Natural killer cell (primary cell): ENCODE measurements at places on chromosomes 7 and 10. TPM values are rescaled to one million over a fixed set of nuclear protein-coding genes. Genes with fewer than 3 reads are reported as not detected.

DNA sequence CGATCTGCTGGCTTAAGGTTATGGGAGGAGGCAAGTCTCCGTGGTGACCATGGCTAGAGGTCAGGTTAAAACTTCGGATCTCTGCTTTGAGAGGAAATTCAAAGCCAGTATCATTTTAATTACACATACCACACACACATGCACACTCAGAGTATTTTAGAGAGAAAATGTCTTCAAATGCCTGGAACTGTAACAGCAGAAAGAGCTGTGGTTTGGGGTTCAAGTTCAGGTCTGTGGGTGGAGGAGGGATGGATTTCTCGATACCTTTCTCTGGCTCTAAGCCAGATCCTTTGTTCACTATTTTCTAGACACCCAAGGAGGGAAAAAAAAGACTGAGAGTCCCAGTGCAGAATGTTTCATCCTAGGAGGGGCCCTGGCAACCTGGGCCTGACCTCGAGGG is 32.5 kb downstream of the ARL3 start:
- DNase-seq = no peak

DNA sequence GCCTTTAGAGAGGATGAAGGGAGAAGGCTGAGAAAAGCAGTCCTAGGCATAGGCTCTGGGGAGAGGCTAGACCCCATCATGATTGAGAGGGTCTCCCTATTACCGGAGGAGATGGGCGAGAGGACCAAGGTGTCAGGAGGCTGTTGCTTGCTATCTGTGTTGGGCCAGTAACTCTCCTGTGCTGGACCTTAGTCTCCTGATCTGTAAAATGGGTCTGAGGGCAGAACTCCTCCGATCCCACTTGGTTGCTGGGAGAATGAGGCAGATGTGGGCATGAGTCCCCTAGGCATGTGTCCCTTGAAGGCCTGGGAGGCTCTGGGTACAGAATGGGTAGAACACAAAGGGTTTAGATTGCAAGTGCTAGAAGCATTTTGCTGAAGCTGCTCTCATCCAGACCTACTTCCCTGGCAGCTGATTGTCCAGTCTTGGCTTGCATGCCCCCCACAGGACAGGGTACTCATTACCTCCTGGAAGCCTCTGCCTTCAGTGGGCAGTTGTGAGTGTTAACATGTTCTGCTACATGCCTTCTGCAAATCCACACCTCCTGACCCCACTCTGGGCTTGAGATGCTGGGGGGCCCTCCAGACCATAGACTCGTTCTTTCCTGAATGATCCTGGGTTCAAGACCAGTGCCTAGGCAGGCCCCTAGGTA is 4.4 kb downstream of the ZMIZ1 start:
- DNase-seq = no peak

DNA sequence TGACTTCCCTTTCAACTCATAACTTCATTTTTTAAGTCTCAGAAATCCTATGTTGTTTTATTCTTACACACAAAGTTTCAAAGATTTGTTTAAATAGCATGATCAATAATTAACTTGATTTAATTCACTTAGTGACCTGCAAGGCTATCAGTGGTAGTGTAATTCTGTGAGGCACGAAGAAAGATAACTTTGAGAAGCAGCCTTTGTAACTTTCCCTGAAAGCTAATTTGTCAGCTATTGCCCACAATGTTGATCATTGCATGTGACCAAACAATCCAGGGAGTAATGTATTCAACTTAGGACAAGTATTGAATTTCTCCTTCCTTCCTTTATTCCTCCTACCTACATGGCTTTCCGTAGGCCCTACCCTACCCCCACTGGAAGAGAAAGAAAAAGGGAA is 111.0 kb downstream of the SEMA3D start:
- DNase-seq = no peak

DNA sequence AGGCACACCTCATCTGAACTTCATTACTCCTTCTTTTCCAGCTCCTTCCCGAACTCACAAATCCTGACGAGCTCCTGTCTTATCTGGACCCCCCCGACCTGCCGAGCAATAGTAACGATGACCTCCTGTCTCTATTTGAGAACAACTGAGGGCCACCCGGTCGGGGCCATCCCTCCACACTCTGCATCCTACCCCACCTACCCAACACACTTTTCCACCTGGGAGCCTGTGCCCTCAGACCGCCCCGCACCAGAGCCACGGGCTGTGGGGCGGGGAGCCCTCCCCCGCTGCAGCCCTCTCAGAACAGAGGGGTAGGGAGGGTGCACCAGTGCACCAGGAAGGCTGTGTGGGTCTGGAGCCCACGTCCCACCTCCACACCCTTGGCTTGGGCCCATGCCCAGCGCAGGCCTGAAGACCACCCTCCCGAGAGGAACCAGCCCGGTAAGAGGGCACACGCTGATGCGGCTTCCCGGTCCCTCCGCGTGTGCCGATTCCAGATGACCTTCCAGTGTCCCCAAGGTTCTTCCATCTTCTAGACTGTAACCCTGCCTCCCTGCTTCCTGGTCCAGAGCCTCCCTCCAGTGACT is 34.6 kb upstream of the PPIF start:
- no peak for DNase-seq

Gene HGF
- 0.43 TPM for total RNA-seq

DNA sequence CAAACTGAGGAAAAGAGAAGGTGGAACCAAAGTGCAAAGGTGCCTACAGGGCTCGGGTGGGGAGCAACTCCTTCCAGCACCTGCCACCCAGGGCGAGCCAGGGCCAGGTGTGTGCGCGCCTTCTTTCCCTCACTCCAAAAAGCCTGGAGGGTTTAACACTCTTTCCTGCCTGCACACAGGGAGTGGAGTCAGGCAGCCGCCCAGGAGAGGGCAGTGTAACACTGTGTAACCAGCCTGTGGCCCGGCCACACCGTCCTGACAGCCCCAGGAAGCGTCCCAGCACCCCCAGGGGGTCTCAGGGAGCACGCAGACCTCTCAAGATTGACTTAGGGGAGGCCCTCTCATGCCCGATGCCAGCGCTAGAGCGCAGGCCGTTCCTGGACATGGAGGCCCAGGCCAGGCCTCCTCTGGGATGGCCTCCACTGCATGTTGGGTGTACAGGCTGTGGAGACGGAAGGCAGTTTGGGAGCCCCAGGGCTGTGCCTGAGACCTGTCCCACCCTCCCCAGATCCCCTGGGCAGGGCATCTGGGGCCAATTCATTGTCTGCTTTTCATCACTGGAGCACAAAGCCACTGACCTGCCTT is 13.4 kb downstream of the BRI3 start:
- no peak for DNase-seq

- DNase-seq = no peak
These were observed 432.5 kb downstream of the AUTS2 start for GRCh38 chr7:70030745-70031144.

Gene HTR5A
- total RNA-seq = not detected

Gene UPK3B
- total RNA-seq = 3.3 TPM

DNA sequence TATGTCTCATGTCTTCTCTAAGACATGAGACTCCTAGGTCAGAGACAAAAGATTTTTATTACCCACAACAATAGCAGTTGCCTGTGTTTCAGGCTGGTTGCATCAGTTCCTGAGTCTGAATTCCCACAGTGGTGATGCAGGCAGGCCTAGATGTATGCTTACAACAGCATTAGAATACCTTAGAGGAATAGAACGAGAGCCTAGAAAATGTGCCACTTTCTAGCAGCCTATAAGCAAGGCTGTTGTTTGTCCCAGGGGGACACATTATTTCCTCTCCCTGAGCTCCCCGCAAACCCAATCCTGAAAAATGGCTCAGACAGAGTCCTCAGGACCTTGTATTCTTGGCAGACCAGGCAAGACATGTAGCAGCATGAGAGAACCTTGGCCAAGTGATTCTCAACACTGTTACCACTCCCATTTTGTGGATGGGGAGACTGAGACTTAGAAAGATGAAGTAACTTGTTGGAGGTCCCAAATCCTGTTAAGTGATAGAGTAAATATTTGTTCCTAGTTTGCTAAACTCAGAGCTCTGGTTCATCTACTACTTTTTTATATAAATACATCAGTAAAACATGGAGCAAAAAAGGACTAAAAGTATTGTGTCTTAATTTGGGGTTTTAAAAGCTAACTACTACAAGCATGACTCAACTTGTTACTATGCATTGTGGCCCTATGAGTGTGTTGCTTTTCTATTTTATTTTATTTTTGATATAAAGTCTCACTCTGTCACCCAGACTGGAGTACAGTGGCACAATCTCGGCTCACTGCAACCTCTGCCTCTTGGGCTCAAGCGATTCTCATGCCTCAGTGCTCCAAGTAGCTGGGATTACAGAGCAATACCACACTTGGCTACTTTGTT is 14.2 kb downstream of the VTI1A start:
- no peak for DNase-seq

GRCh38 chr10:17409170-17409733 is 45.1 kb downstream of the ST8SIA6 start:
- peak; percentile 68 for DNase-seq

- no peak for DNase-seq
These were observed 36.3 kb downstream of the CALML3 start for GRCh38 chr10:5560817-5561703.

DNA sequence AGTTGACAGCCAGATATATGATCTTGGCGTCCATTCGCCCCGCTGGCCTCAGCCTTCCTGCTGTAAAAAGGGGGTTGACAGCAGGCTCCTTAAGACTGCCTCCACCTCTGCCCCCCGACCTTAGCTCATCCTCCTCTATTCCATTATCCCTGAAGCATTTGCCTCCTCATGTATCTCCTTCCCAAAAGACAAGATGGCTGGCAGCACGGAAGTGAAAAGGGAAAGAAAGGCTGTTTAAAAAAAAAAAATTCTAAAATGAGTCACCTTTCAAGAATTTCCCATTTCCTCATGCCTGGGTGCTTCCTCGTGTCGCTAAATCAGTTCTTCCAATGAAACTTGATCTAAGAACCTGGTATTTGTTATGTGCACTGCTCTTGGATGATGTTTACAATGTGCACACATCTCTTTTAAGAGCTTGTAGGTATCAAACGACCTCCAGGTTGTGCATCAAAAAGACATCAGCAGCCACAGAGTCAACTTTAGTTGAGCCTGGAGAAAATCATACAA is 1.7 kb downstream of the SCRN1 start:
- peak; percentile 4 for DNase-seq

- DNase-seq = no peak
These were observed 21.5 kb downstream of the LRRN3 start for GRCh38 chr7:111112439-111112838.

GRCh38 chr10:97964748-97965147 is 65.7 kb downstream of the CRTAC1 start:
- DNase-seq = no peak

GRCh38 chr10:58721601-58722281 is 209.1 kb downstream of the BICC1 start:
- no peak for DNase-seq

Gene BICC1
- not detected for total RNA-seq

Gene OLAH
- not detected for total RNA-seq

DNA sequence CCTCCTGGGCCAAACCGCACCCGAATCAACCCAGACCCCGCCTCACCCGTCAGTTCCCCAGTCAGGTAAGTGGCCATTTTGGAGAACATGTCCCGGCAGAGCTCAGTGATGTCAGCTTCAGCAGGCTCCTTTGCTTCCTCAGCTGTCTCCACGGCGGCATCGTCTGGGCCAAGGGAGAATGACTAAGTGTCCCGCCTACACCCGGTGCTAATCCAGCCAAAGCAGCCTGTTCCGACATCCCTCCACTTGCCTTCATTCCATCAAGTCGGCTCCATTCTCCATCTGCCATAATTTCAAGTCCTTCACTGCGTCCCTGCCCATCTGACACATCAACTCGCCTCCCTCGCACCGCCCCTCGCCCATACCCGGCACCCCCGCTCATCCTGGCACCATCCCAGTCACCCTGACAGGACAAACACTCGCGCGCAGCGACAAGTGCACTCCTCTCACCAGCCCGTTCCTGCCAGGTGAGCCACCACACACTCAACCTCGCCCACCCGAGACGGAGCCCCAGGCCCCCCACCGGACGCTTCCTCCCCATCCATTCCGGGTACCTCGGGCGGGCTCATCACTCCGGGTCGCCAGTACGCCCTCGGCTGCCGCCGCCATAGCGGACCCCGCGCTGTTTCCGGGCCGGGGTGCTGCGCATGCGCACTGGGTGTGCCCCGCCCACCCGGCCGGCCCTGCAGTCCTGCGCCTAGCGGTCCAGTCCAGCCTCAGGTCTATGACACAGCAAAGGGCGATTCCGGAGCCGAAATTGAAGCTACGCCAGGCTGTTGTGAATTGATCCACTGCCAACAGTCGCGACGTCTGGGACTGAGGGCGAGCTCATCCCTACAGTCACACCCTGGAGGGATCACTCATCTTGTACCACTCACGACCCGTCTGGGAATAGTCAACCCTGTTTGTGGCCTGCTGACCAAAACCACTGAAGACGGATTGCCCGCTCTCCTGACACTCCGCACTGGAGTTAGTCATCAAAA is at the start of gene BLOC1S2:
Gene BLOC1S2 (minus strand): TSS at position 630 of the 983 bp plus-strand sequence. CDS start 21 bp downstream, at position 609.
- peak; percentile 91 for DNase-seq

DNA sequence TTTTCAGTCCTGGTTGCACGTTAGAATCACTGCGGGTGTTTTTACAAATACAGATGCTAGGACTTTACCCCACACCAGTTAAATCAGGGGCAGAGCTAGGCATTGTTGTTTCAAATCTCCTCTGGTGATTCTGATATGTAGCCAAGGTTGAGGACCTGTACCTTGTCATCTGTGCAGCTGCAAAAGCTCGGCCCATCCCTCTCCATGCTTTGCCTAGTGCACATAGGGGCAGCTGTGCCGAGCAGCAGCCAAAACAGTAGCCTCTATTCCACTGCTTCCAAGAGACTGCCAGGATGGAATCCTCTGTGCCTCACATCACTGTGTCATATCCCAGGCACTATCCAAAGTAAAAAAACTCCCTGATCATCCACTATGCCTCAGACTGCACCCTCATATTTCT is 181.3 kb downstream of the CDK14 start:
- no peak for DNase-seq

DNA sequence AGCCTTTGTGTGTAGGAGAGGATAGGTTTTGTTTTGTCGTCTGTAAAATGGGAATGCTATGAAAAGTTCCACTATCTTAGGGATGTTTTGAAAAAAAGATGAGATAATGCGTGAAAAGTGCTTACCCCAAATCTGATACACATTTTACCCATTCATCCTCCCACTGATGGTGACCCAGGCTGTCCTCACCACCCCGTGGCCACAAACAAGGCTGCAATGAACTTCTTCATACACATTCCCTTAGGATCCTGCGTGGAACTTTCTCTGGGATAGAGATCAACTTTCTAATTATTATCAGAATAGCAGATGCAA is 399 bp upstream of the OGDHL start:
- DNase-seq = no peak

DNA sequence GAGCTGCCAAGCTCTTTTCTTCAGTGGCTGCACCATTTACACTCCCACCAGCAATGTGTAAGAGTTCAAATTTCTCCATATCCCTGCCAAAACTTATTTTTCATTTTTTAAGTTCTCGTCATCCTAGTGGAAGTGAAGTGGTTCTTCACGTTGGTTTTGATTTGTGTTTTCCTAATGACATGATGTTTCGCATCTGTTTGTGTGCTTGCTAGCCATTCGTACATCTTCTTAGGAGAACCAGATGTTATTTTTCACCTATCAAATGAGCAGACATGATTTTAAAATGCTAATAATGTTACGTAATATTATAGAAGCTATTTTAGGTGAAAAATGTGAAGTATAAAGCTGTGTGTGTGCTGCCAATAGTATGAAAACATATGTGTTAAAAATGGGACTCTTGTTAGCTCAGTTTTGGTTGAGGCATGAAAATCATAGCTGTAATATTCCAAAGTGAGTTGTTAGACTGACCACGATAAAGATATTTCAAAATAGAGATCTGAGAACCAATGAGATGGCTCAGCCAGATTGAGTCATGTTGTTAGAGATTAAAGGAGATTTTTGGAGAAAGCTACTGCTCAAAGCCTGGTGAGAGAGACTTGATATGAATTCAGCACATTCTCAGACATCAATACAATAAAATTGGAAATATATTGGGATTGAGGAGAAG is 25.9 kb upstream of the GALNT11 start:
- DNase-seq = no peak
